Fibroblast of gingiva (primary cell): ENCODE measurements at places on chromosomes 7 and 10.

GRCh38 chr10:127434006-127434405 lies 115.1 kb upstream of the NPS start:
- DNase-seq: no peak

DNA sequence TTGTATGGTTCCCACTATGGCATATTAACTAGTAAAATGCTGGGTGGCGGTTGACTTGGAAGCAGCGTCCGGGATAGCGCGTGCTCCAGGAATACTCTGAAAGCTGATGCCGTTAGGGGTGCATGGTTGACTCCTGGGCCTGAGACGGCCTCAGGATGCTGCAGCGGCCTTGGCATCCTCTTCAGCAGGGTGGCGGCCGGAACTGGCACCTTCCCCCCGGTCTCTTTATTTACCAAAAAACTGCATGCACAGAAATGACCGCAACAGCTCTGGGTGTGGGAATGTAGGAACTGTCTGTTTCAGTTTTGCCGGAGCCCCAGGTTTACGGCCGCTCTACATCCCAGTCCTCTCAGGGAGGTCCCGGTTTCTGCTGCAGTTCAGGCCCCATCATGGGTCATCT lies 28.8 kb downstream of the PFKP start:
- DNase-seq: peak; percentile 22

DNA sequence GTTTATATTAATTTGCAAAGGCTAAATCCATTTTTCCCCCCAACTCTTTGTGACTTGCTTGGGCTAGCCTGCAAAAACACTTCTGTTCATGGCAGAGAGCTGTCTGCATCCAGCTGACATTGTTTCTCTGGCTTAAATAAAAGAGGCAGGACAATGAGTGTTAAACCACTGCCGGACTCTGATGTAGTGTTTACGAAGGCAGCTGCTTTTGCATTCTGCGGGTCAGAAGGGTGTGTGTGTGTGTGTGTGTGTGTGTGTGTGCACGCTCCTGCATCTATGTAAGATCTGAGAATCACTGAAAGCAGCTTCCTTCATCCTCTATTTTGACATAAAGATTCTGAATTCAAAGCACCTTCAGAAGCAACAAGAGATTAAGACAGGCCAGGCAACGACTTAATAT lies 28.3 kb downstream of the NRP1 start:
- no peak for DNase-seq

DNA sequence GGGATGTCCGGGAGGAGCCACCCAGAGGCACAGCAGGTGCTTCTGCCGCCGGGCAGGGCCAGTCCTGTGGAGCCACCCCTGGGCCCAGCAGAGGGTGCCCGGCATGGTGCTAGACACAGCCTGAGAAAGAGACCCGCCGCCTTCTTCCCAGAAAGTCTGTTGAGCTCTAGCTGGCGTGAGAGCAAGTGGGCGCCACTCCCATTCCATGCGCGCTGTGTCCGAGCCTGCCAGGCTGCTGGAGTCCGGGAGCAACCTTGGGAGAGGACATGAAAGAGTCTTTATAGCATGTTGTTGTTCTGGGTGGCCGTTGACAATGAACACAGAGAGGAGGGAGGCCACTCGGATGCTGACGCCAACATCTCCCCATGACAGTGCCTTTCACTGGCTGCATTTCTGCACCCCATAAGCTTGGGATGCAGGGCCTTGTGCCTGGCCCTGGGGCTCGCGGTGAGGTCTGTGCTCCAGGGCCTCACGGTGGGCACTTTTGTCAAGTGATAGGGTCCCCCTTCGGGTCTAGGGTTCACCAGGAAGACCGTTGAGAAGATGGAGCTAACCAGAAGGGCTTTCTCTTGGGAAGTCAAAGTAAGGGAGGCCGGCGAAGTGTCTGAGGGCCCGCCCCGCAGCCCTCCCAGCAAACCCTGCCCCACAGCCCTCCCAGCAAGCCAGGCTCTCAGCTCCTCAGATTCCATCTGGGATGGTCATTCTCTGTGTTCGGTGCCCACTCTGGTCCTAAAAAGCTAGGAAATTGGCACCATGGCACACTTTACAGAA lies 47.3 kb downstream of the NKX6-2 start:
- no peak for DNase-seq

- DNase-seq: no peak
These were observed at the start of gene CDK5 for GRCh38 chr7:151057506-151057988. CDK5 (minus strand) TSS chr7:151057897; CDS start chr7:151057848, 49 bp downstream.

DNA sequence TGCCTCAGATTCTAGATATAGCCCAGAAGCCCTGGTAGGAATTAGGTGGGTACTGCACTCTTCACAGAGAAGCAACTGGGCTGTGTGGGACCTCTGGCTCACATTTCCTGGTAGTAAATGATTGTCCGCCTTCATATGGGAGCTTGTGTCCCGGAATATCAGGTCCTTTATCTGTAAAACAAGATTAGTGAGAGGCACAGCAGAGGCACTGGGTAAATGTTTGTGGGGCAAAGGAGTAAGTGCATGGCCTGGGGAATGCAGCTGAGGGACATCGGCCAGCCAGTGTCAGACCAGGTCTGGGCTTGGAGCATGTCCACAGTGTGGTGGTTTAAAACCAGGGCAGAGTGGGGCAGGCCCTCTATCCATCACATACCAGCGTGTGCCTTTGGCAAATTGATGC lies 323.3 kb upstream of the ZMIZ1 start:
- DNase-seq: no peak

DNA sequence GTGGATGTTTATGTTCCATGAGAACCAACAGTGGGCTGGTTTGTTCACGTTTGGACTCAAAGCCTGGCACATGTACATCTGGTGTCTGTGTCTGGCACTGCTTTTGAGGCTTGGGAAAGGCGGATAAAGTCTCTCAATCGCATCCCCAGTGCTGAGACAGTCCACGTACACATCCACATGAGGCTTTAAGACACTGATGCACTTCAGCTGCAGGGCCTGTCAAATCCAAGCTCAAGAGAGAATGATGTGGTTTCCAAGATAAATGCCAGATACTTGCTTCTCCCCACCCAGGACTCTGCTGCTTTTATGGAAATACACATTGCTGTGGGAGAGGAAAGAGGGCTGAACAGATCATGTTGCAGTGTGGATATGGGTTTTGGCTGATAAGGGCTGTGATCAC lies 178.4 kb downstream of the ADARB2 start:
- DNase-seq: no peak

- peak; percentile 41 for DNase-seq
These were observed 48.9 kb downstream of the LRGUK start for GRCh38 chr7:134176037-134176350.

DNA sequence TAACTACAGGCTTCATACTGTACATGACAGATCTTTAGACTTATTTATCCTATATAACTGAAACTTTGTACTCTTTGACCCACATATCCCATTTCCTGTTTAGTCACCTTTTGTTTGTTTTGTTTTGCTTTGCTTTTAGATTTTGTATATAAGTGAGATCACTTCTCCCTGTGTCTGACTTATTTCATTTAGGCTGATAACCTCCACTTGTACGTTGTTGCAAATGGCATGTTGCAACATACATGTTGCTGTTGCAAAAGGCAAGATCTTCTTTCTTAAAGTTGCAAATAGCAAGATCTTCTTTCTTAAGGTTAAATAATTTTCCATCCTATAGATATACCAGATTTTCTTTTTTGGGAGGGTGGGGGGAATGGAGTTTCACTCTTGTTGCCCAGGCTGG lies 341.5 kb downstream of the OTUD1 start:
- no peak for DNase-seq

GRCh38 chr7:50466815-50467585 lies 16.9 kb upstream of the FIGNL1 start:
- no peak for DNase-seq

DNA sequence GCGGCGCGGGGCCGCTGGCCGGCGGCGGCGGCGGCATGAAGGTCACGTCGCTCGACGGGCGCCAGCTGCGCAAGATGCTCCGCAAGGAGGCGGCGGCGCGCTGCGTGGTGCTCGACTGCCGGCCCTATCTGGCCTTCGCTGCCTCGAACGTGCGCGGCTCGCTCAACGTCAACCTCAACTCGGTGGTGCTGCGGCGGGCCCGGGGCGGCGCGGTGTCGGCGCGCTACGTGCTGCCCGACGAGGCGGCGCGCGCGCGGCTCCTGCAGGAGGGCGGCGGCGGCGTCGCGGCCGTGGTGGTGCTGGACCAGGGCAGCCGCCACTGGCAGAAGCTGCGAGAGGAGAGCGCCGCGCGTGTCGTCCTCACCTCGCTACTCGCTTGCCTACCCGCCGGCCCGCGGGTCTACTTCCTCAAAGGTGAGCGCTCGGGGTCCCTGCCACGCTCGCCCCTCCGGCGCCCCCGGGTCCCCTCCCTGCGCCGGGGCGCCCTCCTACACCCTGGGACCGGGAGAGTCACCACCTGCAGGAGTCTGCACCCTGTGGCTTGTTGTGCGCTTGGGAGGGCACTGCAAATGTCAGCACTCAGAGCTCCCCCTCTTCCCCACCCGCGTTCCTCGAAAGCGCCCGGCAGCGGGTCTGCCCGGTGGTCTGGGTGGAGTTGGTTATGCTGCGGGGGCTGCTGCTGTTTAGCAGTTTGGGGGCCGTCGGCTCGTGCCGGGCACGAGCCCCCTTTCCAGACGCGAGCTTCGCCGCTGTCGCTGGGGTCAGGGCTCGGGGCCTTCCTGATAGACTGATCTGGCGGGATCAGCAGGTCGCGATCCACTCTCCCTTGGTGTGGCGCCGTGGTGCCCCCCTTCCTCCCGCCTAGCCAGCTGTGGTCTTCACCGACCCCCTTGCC lies 627 bp downstream of the DUSP5 start:
- peak; percentile 61 for DNase-seq

DNA sequence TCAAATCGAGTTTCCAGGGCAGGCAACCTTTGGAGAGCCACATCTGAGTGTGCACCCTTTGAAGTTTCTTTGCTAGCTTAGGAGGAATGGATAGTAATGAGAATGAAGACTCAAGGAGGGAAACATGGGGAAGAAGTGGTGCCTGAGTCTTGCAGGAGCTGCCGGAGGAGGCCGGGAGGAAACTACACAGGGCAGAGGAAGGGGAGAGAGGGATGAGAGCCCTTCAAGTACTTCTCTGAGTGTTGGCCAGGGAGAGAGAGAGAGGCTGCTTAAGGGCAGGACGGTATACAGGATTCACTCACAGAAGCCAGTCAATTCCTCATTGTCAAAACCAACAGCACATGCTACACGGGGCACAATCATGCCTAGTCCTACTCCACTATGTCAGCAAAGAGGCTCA lies 74.4 kb upstream of the ZNRF2 start:
- no peak for DNase-seq

- DNase-seq: peak; percentile 61
These were observed 382.4 kb downstream of the ARL4A start for GRCh38 chr7:13069841-13070240.

DNA sequence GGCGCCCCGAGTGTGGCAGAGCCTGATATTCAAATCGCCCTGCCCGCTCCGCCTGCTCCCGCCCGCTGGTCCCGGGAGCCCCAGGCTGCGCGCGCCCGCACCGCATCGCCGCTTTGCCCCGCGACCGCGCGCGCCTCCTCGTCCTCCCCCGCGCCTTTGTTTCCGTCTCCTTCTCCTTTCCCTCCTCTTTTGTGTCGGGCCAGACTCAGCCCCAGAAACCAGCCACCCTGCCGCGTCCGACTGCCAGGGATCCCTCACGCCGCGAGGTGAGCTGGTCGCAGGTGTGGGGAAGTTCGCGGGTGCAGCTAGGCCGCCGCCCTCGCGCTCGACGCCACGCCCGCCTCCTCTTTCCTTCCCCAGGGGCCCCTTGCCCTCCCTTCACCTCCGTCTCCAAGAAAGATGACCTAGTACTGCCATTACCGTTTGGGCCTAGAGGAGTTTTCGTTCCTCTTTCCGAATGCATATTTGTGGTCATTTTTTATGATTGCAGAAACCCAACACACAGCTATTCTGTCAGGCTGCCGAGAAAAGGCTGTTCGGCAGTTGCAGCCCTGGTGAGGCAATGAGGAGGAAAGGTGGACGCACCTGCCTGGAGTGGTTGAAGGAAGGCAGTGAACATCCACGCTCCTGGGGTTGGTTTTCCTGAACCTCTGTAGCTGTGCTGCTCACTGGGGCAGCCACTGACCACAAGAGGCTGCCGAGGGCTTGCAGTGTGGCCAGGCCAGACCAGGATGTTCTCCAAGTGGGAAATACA lies 107.3 kb downstream of the SNX10 start:
- DNase-seq: peak; percentile 6

DNA sequence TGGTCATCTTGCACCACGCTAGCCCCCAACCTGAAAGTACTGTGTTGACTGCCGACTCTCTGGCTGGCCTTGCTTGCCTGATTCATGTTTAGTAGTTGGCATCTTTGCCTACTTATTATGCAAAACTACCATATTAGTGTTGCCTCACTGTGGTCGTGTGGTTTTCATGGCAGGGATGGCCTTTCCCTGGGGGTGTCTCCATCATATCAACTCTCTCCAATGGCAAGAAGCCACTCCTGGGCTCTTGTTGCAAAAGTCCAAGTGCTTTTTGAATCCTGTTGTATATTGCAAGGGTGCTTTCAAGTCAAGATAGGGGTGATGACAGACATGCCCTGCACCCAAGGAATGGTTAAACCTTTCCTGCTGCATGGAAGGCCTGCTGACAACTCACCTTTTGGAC lies 39.4 kb downstream of the ABLIM1 start:
- DNase-seq: peak; percentile 46

GRCh38 chr10:33377658-33378025 lies 43.2 kb upstream of the NRP1 start:
- peak; percentile 56 for DNase-seq

GRCh38 chr7:136062625-136063325 lies 85.6 kb upstream of the MTPN start:
- DNase-seq: no peak

- peak; percentile 25 for DNase-seq
These were observed 56.6 kb downstream of the GSDME start for GRCh38 chr7:24700521-24701260.

DNA sequence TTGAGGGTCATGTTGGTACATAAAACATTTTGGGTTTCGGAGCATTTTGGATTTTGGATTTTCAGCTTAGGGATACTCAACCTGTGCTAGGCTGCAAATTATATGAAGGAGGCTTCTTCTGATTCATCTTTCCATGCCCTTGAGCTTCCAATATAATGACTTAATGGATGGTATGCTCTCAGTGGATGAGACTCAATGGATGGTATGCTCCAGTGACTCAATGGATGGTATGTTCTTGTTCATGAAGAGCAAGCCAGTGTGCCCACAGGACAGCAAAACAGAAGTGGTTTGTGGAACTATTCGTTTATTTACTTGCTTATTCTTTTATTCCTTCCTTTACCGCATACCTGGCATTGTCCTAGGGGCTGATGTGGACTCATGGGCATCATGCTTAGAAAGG lies 969.6 kb downstream of the LRMDA start:
- peak; percentile 7 for DNase-seq

- no peak for DNase-seq
These were observed 65.1 kb downstream of the RGS10 start for GRCh38 chr10:119477444-119477843.

GRCh38 chr7:71753956-71754664 lies 622.2 kb downstream of the GALNT17 start:
- DNase-seq: no peak
